ENCODE measurements at places on chromosomes 5 and 9. TPM values are rescaled to one million over a fixed set of nuclear protein-coding genes. Genes with fewer than 3 reads are reported as not detected.

The ZNF883 gene
- 20.2 TPM for total RNA-seq

The AK8 gene
- 0.52 TPM for total RNA-seq

DNA sequence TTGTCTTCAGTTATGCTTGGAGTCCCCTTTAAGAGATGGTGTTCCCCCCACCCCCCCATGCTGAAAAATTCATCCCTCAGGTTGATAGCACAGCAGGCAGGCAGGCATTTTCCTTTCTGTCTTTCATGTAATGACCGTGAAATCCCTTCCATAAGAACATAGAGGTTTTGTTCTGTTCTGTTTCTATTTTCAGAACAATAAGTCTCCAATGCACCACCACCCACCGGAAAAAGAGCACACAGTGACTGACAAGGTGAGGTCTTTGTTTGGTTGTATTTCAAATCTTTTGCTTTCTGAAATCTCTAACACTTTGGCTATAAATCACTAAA lies 52.4 kb downstream of the DMRT2 start:
- H3K27me3 ChIP-seq = no peaks in the 10 kb centered on the region
- no peaks in the 10 kb centered on the region for H3K36me3 ChIP-seq

DNA sequence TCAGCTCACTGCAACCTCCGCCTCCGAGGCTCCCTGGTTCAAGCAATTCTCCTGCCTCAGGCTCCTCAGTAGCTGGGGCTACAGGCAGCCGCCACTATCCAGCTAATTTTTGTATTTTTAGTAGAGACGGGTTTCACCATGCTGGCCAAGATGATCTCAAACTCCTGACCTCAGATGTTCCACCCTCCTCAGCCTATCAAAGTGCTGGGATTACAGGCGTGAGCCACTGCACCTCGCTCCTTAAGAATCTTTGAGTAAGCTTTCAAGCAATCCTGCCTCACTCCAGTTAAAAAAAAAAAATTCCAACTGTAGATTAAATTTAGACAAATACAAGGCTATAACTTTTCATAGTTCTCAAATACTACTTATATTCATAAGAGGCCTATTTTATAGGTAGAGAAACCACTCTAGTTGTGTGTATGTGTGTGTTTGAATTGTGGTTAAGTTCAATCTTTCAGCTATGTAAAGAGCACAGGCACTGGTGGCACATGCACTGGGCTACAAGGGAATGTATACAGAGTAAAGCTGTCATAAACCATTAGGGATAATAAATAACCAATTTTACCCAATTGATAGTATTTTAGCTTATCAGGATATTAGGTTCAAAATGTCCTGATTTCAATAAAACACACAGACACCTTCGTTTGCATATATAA lies 50.6 kb upstream of the RAPGEF6 start:
- no peaks in the 10 kb centered on the region for H3K27me3 ChIP-seq
- no peak overlapping the region for H3K4me3 ChIP-seq
- H3K4me1 ChIP-seq = no peaks in the 10 kb centered on the region
- no peak for DNase-seq

DNA sequence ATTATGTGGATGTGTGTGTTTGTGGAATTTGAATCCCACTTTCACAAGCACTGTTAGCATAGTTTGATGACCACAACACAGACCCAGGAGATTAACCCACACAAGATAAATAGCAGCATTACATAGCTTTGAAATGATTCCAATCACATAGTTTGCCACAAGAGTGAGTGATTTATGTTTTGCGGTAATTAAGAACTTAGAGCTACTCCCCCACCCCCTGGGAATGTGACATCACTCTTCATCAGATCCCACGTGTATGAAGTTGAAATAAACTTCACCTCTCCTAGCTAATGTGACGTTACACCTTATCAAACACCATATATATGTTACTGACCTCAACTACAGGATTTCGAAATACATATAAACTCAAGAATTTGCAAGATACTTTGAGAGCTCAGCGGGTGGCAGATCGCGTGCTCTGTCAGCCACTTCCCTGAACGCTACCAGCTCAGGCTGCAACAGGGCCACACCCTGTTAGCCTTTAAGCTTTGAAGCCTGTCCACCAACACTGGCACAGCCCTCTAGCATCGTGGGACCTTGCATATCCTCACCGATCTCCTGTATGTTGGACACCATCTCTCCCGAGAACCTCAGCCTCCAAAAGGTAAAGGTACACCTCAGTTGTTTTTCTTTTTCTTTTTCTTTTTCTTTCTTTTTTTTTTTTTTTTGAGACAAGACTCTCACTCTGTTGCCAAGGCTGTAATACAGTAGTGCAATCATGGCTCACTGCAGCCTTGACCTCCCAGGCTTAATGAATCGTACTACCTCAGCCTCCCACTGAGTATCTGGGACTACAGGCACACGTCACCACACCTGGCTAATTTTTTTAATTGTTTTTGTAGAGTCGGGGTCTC lies 1.7 kb upstream of the AGTPBP1 start:
- no peak overlapping the region for H3K27ac ChIP-seq
- no peak for DNase-seq
- H3K27me3 ChIP-seq = no peaks in the 10 kb centered on the region
- no peaks in the 10 kb centered on the region for H3K4me1 ChIP-seq
- no peaks in the 10 kb centered on the region for H3K36me3 ChIP-seq
- no peak overlapping the region for H3K4me3 ChIP-seq

- H3K27ac ChIP-seq = no peak overlapping the region
- no peaks in the 10 kb centered on the region for H3K27me3 ChIP-seq
- DNase-seq = no peak
- H3K4me3 ChIP-seq = no peak overlapping the region
- no peaks in the 10 kb centered on the region for H3K4me1 ChIP-seq
- H3K36me3 ChIP-seq = no peaks in the 10 kb centered on the region
These were observed 188.4 kb downstream of the GLIS3 start for GRCh38 chr9:4111233-4112008.

DNA sequence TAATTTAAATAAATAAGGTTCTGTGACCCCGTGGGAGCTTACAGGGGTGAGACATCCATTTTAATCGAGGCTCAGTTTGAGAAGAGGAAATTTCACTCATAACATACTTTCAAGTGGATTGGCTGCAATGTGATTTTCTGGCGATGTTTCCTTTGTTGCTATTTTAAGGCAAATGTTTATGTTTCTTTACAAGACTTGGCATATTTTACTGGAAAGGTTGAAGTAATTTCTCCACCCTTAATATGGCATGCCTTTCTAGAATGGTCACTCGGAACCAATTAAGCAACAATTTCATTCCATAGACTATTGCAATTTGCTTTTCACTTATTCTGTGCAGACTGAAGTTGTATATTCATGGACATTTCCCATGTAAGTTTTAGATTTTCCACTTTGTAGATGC lies 438.0 kb upstream of the WWC1 start:
- no peak overlapping the region for H3K27ac ChIP-seq
- H3K27me3 ChIP-seq = no peaks in the 10 kb centered on the region
- H3K36me3 ChIP-seq = no peaks in the 10 kb centered on the region

- H3K4me1 ChIP-seq = peaks cover 4% of the 10 kb centered on the region
- DNase-seq = no peak
- no peaks in the 10 kb centered on the region for H3K27me3 ChIP-seq
These were observed 394.0 kb upstream of the BRINP1 start for GRCh38 chr9:119763260-119763659.

DNA sequence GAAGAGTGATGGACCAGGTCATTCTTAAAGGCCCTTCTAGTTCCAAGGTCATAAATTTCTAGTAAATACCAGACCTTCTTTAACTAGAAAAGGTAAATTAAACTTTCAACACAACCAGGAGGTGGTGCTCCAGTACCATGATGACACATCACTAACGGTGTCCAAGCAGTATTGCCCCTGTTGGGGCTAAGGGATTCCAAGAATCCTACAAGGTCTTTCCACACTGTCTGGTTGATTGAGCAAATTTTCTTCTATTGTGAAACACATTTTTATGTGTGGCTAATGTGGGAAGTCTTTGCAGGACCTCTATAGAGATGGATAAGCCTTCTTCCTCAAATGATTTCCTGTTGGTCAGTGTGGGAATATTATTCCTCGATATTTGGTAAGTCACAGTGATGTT lies 459.6 kb upstream of the PAPPA start:
- no peaks in the 10 kb centered on the region for H3K36me3 ChIP-seq
- no peak overlapping the region for H3K27ac ChIP-seq
- H3K4me3 ChIP-seq = no peak overlapping the region
- H3K27me3 ChIP-seq = no peaks in the 10 kb centered on the region

GRCh38 chr5:155978850-155979249 lies 348.1 kb upstream of the SGCD start:
- H3K4me1 ChIP-seq = no peaks in the 10 kb centered on the region
- no peak for DNase-seq
- no peaks in the 10 kb centered on the region for H3K27me3 ChIP-seq
- no peak overlapping the region for H3K27ac ChIP-seq
- H3K4me3 ChIP-seq = no peak overlapping the region
